ENCODE measurements at places on chromosomes 12 and 14.
A peak's percentile ranks its signal among the peaks of the same experiment; 100 is the strongest.

DNA sequence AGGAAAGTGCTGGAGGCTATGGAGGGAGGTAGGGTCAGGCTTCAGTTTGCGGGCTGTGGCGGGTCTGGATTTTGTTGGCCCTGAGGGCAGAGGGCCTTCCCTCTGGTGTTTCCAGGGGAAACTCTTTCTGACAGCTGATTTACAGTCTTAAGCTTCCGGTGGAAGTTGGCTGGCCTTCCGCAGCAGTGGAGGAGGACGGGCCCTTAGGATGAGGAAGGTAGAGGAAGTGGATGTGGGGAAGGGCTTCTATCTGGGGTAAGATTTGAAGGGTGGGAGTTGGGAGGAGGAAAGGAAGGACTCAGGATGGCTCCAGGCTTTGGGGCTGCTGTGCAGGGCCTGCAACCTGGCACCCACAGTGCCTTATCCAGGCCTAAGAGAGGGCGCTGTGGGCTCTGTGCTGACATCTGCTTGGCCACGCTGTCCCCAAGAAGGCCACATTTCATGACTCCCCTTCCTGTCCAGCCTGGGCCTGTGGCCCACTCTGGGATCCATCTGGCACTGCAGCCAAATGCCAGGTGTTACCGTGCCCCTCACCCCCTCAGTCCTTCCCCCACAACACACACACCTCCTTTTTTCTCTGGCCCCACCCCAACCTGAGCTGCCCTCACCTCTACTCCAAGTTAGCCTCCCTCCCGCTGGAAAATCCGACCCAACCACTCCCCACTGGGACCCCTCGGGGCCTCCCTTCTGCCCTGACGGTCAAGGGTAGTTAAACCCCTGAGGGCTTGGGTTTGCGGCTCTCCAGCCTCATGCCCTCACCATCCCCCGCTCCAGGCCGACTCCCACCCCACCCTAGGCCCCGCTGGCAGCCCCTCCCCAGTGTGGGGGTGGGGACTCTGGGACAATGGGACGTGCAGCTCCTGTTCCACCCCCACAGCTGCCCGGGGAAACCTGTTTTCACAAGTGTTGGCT, 7.7 kb upstream of the PPP1R13B start:
- no peak for DNase-seq

- DNase-seq: no peak
These were observed 1036.1 kb downstream of the TMEM121 start for GRCh38 chr14:106562451-106562850.

- no peak for DNase-seq
These were observed 12.5 kb downstream of the PRIMA1 start for GRCh38 chr14:93775744-93776143.

- no peak for DNase-seq
These were observed 49.8 kb downstream of the NTN4 start for GRCh38 chr12:95740751-95741150.

DNA sequence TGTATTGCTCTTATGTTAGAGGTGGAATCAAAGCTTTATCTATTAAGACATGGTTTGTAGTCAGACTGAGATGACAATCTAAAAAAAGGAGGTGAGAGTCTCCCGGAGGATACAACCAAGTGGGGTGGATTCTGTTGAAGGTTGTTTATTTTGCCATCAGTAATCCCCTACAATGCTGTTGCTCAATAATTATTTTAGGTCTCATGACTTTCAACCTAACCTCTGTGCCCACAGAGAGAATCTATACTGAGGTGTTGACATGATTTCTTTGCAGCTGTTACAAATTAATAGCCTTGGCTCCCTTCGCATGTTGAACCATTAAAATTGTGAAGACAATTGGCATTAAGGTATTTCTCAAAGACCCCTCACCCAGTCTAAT, 28.7 kb upstream of the FOS start:
- DNase-seq: no peak

DNA sequence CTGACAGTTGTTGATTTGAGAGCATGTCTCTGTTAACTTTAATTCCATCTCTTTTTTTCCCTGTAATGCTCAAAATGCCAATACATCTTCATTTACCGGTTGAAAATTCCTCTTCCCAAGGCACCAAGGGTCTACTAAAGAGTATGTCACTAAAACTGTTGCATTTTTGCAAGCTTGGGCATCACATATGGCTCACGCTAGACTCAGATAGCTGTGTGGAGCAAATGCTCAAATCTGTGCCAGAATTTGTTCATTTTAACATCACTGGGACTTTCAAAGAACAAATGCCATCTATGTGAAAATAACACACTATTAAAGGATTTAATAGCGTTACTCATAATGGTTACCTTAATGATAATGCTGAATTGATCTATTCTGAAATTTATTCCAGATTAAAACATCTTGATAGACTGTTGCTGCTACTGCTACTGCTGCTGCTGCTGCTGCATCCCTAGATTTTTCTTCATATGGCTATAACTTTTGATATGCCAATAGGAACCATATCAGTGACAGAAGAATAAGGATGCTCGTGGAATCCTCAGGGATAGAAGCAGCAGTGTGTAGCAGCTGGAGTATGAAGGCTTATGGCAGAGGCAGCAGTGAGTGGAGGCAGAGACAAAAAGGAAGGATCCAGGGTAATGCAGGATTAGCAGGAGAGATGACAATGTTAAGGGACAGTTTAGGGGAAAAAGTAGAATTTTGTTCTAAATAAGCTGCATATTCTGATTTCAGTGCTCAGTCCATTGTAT, 57.3 kb downstream of the MGAT4C start:
- no peak for DNase-seq

DNA sequence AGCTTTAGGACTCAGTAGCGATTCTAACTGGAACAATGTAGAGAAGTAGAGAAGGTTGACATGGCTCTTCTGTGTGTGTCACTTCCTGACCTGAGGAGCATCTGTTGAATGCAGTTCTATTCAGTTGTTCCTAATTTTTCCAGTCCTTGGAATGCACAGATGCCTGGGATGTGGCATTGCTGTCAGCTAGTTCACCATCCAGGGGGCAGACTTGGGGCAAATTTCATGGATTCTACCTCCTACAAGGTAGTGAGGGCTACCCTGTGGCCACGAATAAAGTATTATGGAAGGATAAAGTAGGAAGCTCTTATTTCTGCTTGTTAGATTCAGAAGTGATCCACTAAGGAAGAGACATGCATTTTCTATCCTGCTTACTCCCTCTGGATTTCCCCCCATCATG, 74.4 kb upstream of the GPATCH2L start:
- no peak for DNase-seq

DNA sequence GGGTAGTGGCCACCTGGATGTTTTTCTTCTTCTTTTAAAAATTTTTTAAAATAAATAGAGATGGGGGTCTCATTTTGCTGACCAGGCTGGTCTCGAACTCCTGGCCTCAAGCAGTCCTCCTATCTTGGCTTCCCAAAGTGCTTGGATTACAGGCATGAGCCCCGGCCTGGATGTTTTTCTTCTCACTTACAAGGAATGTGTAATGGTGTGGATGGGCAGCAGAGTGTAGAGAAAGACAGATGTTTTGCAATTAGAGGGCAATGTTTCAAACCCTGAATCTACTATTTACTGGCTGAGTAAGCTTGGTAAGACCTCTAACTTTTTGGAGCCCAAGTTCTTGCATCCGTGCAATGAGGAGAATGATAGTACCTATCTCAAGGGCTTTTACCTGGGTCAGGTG, 48.1 kb downstream of the ADCK1 start:
- no peak for DNase-seq

GRCh38 chr12:113936460-113936859, 29.7 kb downstream of the RBM19 start:
- peak; percentile 25 for DNase-seq

DNA sequence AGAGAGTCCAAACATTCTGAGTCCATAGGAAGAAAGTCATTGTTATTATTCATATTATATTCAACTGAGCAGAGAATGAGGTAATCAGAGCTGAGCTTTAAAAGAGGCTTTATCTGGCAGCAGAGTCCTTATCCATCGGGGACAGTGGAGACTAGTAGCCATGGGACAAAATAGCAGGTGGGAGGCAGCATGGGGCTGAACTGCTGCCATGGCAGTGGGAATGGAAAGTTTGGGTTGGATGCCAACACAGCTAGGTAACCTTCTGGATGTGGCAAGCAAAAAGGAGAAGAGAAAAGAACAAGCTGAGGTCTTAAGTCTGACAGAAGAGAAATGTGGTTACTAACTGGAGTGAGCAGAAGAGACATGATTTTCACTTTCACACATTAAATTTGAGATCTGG, 71.0 kb upstream of the CDKN3 start:
- no peak for DNase-seq

- DNase-seq: no peak
These were observed 22.4 kb upstream of the FKBP4 start for GRCh38 chr12:2772370-2772769.

DNA sequence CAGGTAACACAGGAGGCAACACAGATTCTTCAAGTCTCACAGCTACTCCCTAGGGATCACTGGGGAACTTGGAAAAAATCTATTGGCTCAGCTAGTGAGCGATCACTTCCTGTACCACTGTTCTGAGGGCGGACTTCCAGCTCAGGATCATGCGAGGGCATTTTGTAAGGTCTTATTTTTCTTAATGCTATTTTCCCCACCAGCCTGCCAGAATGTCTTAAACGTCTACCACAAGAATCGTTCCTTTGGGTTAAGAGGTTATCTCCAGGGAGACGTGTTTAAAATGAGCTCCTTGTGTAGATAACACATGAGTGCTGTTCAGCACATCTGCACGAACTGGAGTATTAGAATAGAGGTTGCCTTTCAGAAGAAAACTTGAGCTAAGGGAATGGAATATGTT, 162.6 kb downstream of the ETNK1 start:
- DNase-seq: no peak

DNA sequence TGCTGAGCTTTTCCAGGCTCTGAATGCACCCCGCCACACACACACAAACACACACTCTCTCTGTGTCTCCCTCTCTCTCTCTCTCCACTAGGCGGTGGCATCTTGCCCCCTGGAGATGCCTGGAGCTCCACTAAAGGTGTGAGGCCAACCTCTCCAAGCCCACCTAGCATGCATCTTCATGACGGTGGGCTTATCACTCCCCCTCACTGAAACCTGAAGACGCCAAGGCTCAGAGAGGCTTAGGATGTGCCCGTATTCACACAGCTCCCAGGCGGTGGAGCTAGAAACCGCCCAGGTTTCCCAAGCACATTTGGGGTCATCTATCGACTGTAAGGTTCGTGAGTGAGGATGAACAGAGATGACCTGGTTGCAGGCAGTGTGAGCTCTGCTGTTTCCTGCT, 42.6 kb upstream of the BCL11B start:
- no peak for DNase-seq

DNA sequence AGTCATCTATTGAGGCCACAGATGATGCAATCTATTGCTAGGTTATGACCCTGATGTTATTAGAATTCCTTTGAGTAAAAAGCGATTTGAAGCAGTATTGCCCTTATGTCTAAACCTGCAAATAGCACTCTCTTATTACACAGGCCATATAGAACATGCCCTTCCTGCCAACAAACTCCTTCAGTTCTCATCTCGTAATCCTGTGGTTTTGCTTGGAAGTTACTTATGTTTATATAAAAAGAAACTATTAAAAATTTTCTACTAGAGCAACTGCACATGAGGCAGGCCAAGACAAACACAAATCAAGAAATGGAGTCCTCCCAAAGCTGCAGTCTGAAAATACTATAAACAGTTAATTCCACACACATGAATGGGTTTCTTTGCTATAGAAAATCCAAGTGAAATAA, 1200.2 kb downstream of the LRFN5 start:
- DNase-seq: no peak

- DNase-seq: no peak
These were observed 1035.5 kb downstream of the FSCB start for GRCh38 chr14:43471595-43471994.

DNA sequence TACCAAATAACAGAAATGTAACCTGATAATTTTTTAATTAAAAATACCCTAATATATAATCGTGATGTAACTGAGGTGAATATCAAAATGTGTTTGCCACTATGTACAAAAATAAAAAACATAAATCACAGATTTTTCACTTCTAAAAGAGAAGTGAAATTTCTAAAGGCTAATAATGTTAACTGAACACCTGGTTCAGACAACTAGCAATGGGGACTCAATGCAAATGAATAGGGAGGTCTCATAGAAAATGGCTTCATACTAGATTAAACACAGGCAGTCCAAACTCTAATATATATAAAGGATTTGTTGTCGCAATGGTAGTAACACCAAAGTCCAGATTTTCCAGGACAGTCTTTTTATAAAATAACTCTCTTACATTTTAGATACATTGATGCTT, 365.4 kb upstream of the ATP2B1 start:
- no peak for DNase-seq

- DNase-seq: no peak
These were observed 38.3 kb upstream of the DYNC1H1 start for GRCh38 chr14:101926085-101926484.

DNA sequence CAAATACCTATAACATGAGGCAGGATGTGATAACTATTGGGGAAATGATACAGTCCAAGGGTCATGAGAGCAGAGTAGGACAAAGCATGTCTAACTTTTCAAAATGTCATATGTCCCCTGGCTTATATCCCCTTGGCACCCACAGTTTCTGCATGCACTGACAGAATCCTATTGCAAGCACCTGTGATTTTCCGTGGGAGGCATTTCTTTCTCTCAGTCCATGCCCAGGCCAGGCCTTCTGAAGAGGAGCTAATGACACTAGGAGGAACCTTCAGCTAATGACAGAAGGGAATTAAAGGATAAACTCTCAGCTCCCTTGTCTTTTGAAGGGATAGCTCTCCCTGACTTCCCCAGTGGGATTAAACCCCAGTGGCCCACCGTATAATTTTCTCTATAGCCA, 249.2 kb downstream of the TTC6 start:
- no peak for DNase-seq

Measured in natural killer cell treated with Interleukin-12 subunit alpha and Interleukin-12 subunit beta and Interleukin-15 and Interleukin-18, amount 100 ng/mL, for 72 hours (primary cell).